A172 (cell line): ENCODE measurements at places on chromosomes 6 and 20. TPM values are rescaled to one million over a fixed set of nuclear protein-coding genes. Genes with fewer than 3 reads are reported as not detected.
A peak's percentile ranks its signal among the peaks of the same experiment; 100 is the strongest.

SYNDIG1 gene
- total RNA-seq: 4.9 and 5.2 TPM in 2 replicates

ADTRP gene
- total RNA-seq: 1.9 and 3.9 TPM in 2 replicates

GRCh38 chr20:29410806-29411457 is 1846.5 kb upstream of the DEFB115 start:
- DNase-seq: no peak

DNA sequence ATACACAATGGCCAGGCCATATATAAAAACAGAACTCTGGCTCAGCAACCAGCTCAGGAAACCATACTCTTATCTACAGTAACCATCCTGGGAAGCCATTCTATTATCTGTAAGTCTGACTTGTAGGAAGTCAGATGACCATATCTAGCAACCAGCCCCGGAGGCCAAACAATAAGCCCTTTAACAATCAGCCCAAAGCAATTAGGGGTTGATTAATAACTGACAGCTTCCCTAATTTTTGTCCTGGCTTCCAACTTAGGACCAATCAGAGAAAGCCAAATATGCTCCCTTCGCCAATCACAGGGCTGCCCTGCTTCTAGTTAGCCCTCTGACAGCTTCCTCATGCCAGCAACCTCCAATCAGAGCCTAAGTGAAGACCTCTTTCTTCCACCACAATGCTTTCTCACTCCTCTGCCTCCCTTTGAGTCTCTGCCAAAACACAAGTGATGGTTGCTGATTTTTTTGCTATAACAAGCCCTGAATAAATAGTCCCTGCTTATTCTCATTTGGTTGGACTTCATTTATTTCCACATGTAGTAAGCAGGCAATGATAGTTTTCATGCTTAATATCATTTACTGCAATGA is 37.8 kb upstream of the STXBP5 start:
- DNase-seq: peak; percentile 23

GRCh38 chr6:160013987-160014868 is 45.3 kb downstream of the IGF2R start:
- no peak for DNase-seq

GRCh38 chr6:34469499-34469898 is 3.6 kb downstream of the PACSIN1 start:
- DNase-seq: no peak

GRCh38 chr20:1474325-1474724 is 7.7 kb upstream of the NSFL1C start:
- no peak for DNase-seq
